ENCODE measurements at places on chromosomes 3 and 15.
A peak's percentile ranks its signal among the peaks of the same experiment; 100 is the strongest.

DNA sequence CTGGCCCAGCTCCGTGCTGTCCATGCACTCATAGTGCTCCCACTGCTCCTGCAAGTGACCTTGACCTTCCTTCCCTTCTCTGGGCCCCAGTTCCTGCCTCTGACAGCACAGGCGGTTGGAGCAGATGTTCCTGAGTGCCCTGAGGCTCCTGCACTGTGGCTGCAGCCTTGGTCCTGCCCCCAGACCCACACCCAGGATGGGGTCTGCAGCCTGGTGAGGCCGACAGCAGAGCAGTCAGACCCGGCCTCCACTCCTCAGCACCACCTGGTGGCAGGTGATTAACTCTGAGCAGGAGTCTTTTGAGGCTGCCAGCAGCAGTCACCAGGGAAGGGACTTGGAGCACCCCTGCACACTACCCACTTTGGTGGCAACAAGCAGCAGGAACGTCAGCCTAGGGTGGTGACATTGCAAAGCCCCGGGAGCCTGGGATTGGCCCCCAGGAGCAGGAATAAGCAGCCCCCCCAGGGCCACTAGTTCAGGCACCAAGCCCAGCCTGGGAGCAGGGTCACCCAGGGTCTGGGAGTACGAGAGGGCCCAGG, 64.6 kb downstream of the CYP11A1 start:
- DNase-seq, result peak; percentile 95

GRCh38 chr3:144756704-144757440, 785.2 kb downstream of the DIPK2A start:
- no peak for DNase-seq

DNA sequence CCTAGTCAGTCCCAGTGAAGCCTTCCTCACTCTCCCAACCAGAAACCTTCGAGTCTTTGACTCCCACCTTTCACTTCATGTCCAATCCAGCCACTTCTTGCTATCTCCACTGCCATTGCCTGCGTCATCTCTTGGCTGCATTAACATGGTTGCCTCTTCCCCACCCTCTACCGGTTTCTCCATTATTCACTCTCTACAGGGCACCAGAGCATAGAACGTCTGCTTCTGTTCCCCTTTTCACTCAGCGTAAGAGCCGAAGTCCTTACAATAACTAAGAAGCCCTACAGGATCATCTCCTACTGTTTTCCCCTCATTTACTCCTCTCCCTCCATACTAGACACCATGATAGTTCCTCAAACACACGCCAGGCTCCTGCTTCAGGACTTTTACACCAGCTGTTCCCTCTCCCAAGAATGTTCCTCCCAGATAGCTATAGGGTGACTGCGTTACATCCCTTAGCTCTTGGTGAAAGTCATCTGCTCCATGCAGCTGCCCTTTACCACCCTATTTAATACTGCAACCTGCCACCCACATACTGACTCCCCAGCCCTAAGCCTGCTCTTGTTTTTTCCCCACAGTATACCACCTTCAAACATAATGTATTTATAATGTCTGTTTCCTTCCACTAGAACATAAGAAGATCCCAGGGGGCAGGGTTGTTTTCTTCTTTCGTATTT, 30.9 kb downstream of the RCN2 start:
- DNase-seq, result no peak

- DNase-seq, result no peak
These were observed 636.1 kb downstream of the MAGI1 start for GRCh38 chr3:65402597-65402996.

- no peak for DNase-seq
These were observed 610.9 kb upstream of the ALCAM start for GRCh38 chr3:104755791-104756190.

GRCh38 chr15:62798536-62798935, 244.0 kb upstream of the TPM1 start:
- DNase-seq, result peak; percentile 54

DNA sequence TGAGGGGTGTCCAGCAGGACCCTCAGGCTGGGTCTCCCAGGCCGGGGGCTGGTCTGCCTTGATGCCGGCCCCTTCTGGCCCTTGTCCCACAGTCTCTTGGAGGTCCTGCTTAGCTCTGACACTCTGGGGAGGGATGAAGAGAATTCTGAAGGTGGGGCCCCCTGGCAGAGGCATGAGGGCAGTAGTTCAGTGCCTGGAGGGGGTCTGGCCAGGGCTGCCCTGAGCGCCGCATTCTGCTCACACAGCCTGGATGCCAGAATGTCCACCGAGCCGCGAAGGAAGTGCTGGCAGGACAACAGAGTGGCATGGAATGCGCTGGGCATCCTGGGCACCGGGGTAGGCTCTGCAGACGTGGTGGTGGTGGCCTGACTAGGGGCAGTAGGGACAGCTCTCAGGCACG, 55.5 kb downstream of the SMAD6 start:
- DNase-seq, result no peak

GRCh38 chr3:194886836-194887235, 201.2 kb downstream of the FAM43A start:
- DNase-seq, result no peak

DNA sequence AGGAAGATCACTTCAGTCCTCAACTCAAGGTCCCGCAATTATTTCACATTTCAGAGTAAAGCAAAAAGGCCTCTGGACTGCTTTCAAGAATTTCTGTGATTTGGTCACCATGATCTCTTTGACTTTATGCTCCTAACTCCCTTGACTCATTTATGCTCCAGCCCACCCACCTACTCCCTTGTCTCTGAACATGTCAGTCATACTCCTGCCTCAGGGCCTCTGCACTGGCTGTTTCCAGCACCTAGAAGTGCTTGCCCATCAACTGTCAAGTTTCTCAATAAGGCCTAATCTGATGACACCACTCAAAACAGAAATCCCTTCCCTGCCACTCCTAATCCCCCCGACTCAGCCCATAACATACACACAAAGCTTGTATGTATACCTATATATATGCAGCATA, 36.1 kb upstream of the CSPG5 start:
- no peak for DNase-seq

DNA sequence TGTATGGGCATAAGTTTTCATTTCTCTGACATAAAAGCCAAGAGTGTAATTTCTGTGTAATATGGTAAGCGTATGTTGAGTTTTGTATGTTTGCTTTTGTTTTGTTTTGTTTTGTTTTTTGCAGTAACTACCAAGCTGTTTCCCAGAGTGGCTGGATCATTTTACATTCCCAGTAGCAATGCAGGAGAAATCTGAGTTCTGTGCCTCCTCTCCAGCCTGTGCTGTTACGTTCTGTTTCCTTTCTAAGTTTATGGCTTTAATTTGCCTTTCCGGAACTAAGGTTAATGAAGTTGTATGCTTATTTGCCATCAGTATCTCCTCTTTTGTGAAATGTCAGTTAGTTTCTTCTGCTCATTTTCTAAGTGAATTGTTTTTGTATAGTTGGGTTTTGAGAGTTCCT, 307.8 kb downstream of the GABRG3 start:
- DNase-seq, result no peak

- no peak for DNase-seq
These were observed 296.2 kb downstream of the ZBTB20 start for GRCh38 chr3:114850898-114851297.

DNA sequence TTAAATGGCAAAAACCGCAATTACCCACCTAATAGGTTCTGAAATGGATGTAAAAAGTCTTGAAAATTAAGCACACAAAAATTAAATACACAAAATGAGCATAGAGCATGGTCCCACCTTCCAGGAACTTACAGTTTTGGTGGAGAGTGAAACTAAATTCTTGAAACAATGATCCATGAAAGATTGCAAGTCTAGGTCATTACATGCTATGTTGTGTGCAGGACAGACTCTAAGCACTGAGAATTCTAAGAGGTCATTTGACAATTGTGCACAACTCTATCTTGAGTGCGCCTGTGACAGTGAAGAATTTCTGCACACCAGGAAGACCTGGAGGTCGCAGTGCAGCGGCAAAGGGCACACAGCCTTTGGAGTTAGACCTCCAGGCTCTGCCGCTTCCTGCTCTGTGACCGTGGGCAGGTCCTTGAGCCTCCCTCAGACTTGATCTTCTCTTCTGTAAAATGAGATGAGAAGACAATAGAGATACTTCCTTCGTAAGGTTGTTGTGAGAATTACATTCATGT, 153.3 kb upstream of the TPM1 start:
- DNase-seq, result no peak

DNA sequence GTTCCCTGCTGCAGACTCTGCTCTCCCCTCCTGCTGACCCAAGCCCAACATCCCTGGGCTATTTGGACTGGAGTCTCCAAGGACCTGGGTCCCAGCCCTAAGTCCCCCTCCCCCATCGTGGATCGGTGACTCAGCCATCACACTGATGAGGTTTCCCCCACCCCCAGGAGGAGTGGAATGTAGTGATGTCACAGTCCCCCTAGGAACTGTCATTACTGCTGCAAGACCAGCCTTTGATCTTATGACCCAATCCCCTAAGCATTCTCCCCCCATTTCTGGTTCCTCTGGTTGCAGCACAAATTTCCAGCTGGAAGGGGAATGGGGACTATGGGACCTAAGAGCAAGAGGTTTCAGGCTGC, 63.4 kb upstream of the CSPG4 start:
- DNase-seq, result no peak

- no peak for DNase-seq
These were observed 1081.8 kb upstream of the CFAP20DC start for GRCh38 chr3:60131618-60132017.

- DNase-seq, result no peak
These were observed 36.7 kb upstream of the ZNF710 start for GRCh38 chr15:89964232-89964954.

DNA sequence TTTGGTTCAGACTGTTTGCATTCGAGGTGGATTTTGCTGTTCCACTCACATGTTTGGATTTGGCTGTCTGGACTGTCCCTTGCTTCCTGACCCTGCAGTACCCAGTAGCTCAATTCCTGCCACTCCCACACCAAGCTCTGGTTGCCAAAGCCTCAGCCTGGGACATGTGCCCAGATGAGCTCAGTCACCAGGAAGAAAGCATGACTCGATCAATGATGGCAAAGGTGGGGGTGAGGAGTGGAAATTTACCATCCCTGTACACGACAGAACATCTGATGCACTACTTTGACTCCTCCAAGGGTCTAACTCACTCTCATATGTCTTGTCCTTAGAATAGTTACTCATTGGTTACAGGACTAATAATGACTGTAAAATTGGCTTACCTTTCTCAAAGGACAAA, 45.2 kb downstream of the ZNF385D start:
- DNase-seq, result no peak

GRCh38 chr3:66253790-66254620, 33.2 kb downstream of the SLC25A26 start:
- DNase-seq, result no peak

DNA sequence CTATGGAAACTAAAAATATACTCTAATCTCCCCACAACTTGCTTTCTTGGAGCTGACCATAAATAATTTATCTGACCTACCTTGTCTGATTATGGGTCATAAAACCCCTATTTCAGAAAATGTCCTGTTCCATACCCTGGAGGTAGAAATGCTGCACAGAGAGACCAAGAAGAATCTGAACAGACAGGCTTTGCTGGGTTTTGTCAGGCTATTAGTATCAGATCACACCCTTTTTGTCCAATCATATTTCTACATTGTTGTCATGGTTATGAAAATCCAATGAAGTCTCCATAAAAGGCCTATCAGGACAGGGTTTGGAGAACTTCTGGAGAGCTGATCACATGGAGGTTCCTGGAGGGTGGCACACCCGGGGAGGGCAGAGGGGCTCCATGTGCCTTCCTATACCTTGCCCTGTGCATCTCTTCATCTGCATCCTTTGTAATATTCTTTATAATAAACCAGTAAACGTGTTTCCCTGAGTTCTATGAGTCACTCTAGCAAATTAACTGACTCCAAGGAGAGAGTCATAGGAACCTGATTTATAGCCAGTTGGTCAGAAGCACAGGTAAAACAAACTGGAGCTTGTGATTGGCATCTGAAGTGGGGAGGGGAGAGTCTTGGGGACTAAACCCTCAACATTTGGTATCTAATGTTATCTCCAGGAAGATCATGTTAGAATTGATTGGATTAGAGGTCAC, 58.1 kb downstream of the NGLY1 start:
- DNase-seq, result no peak

DNA sequence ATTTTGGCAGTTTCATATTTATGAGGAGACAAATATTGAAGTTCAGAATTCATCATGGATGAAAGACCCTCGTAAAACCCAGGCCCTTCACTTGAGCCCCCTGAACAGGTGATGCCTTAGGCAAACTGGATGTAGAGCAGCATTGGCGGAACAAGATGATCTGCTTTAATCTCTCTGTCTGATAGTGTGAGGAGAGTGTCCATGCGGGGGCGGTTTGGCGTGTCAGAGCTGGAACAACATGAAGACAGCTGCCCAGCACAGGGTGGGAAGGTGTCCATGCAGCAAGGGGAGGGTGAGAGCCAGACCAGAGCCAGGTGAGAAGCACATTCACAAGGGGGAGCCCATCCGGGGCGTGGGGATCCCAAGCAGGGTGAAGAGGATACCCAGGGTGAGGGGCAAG, 31.8 kb upstream of the ANP32A start:
- DNase-seq, result no peak

DNA sequence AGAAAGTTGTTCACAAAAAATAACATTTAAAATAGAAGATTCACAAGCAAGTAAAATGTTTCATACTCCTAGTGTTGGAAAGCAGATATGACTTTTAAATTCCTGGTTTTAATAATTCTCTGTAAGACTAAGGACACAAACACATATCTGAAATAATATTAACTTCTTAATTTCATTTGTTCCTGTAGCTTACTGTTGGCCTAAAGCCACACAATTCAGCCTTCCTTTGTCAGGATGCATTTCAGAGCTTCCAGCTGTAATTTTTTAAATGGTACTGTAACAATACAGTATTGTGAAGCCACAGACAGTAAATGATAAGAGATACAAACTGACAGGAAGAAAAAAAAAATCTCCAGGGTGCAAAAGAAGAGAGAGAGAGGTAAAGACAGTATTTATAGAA, 84.2 kb downstream of the TMCC1 start:
- DNase-seq, result no peak

GRCh38 chr3:19931180-19931692, 2.8 kb downstream of the EFHB start:
- no peak for DNase-seq

- DNase-seq, result no peak
These were observed 611.2 kb upstream of the ARPP21 start for GRCh38 chr3:35028157-35028556.

DNA sequence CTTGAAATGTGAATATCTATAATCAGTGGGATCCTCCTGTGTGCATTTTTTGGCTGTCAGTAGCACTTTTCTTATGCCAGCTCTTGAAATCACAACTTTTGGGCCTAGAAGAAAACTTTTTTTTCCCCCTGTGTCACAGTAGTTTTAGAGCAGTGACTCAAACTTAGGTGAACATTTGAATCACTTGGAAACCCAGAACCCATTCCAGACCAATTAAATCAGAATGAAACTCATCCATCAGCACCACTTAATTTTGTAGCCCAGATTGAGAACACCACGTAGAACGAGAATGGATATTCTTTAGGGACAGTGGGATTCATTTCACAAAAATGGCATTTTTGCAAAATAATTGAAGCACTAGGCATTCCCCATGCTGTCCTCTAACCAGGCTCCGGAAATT, 224.8 kb upstream of the NANOGP8 start:
- DNase-seq, result no peak

DNA sequence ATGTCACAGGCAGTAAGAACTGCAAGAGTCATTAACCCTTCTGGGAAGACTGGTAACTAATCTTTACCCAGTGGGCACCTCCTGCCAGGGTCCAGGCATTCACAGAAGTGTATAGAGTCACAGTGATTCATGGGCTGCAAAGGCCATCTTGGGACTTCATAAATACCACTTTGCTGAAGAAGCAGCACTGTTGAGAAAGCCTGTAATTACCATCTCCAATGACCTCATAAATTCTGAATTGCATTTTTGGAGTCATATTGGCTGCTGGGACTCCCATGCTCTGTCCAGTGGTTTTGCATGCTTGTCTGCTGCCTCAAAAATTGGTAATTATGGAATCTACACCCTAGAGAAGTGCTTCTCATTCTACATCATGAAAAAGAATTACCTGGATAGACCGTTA, 837.2 kb downstream of the NTRK3 start:
- DNase-seq, result no peak
